ENCODE measurements at places on chromosomes 7 and 10.

DNA sequence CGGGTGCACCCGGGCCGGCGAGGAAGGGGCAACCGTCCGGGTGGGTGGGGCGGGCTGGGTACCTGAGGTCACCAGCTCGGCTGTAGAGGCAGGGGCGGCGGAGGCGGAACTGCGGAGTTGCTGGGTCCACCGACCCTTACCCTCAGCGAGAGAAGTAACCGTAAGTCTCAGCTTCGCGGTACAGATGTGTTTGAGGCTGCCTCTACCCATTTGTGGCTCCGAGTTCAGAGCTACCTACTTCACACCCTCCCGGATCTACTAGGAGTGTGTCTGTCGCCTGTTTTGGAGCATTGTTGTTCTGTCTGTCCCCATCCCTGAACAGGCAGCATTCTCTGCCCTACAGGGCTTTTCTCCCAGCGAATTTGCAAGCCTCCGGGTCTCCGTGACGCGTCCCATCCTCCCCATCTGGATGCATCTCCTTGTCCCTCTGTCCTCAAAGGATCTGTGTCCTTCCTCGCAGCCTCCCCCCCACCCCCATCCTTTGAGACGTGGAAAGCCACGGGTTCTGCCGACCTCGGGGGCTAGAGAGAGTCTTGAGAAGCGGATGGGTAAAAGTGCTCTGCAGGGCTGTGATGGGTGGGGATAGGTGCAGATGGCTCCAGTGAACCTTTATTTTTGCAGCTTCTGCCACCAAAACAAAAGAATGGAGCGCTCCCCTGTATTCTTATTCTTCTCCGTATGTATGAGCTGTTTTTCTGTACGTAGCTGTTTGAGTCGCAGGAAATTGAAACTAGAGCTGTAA is 757 bp downstream of the ANKIB1 start:
- peak; percentile 32 for DNase-seq

- DNase-seq, result no peak
Observed at GRCh38 chr7:85074-85882, 107.1 kb upstream of the FAM20C start.

DNA sequence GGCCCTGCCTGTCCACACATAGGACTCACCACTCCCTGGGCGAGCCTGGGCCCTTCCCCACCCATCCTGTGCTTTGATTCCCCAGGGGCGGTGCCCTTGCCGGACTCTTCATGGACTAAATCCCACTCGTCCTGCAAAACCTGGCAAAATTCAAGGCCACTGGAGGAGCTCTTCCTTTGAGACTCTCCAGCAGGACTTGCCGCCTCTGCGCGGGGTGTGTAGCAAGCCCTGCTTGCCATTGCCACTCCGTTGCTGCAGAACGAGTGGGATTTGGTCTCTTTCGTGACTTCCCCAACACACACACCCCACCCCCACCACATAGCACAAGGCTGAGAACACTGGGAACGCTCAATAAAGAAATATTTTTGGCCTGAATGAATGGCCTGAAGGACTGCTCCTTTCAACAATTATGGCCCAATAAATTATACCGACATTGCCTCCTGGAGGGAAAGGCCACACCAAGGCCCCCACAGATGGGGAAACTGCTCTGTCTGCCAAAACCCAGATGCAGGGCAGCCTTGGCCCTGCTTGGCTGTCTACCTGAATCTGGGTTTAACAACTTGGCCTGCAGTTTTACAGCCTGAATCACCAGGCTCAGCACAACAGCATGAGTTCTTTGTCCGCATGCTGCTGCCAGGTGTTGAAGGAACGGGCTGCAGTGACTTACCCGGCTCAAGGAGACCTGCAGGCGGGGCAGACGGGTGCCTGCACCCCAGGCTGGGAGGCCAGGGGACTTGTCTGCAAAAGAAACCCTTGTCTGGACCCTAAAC is 72.8 kb upstream of the KAT6B start:
- no peak for DNase-seq

DNA sequence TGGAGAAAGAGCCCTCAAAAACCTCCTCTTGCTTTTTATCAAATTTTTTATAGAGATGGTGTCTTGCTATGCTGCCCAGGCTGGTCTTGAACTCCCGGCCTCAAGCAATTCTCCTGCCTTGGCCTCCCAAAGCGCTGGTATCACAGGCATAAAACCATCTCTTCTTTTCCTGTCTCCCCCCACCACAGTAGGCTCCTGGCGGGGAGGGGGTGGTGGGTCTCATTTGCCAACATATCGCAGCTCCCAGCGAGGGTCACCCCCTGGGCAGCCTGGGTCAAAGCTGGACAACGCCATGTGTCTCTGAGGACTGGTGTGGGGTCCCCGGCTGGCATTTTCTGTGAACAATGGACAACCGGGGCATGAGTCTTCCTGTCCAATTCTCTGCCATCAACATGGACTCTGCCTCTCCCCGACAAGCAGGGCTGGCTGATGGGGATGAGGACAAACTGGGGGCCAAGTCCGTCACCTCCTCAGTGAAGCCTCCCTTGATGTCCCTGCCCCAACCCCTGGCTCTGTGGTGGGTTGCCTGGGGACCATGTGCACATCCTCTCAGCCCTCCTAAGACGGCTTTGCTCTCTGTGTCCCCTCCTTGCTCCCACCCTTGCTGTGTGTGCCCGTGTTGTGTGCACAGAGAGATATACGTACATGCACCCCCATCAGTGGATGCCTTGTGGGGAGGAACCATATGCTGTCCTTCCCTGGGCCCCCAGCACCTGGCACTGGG is 86.4 kb upstream of the GNA12 start:
- no peak for DNase-seq

DNA sequence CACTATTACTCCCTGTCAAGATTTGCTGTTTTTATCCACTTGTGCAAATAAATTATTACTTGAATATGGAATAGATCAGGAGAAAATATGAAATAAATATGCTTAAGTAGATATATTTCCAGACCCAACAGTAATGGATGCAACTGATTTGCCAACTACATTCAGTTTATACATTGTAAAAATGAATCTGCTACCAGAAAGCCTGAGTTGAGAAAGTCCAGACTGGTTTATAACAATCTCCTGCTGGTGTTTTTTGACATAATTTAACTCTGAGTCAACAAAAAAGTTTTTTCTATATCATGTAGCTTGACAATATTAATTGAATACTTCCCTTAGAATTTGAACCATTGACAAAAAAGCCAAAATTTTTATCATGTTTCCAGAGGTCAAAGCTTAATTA is 265.8 kb upstream of the SEMA3D start:
- DNase-seq, result no peak

GRCh38 chr10:70069346-70069745 is 16.7 kb downstream of the MACROH2A2 start:
- DNase-seq, result no peak

DNA sequence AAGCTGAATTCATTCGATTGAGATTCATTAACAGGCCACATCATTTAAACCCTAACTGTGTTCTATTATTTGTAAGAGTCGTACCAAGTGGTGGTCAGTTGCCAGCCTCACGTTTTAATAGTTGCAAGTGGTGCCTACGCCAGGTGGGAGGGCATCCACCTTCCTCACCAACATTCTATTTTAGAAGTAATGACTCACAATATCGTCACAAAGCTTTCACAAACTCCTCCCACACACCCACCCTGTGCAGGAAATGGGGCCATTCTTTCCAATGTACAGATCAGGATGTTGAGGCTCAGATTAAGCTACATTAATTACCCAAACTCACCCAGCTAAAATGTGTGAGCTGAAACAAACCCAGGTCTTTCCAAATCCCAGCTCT is 77.3 kb upstream of the SAMD8 start:
- DNase-seq, result no peak

DNA sequence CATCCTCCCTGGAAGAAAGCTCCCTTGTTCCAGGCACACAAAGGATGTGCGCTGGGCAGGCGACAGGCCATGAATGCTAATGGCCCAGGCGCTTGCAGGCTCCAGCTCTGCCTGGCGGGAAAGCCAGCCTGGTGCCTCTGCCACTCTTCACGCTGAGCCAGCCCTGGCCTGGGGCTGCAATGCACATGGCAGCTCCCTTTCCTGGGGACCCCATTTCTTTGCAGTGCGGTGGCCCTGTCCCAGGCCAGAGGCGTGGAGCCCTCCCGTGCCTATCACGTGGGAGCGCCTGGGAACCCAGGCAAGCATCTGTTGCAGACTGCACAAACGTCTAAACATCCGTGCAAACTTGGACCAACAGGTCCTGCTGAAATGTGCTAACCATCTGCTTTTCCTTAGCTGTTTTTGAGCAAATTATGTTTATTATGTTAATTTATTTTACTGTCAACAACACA is 152.1 kb upstream of the LYZL2 start:
- DNase-seq, result no peak

DNA sequence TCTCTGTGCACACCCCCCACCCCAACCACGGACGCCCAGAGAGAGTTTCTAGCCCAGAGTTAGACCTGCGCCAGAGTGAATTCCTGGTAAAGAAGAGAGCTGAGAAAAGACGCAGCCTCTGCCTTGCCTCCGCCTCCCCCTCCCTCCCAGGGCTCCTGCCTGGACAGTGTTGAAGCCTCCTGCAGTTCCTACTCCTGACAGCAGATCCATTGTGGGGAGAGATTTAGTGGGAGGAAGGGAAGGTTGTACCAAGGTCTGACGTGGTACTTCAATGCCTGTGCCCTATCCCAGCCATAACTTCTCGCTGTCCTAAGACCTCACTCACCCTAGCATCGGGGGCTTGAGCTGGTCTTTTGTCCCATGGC is 952 bp downstream of the SRRM3 start:
- no peak for DNase-seq

- no peak for DNase-seq
Observed at GRCh38 chr10:11448190-11448544, 163.3 kb downstream of the USP6NL start.

DNA sequence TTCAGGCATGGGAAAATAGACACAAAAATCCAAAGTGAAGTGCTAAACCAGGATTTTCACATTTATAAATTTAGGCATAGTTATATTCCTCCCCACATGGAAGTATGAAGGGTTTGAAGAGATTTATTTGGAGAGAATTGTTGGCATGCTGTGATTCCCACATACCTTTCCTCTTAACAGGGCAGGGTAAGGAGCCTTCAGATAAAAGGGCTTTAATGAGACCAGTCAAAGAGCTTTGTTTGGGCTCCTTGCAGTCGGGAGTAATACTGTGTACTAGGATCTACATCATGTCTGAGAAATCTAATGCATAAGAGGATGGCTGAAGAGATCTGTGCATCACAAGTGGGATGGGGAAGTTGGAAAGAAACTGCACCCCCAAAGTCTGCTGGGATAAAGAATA is 140.8 kb upstream of the PTN start:
- no peak for DNase-seq

- DNase-seq, result peak; percentile 44
Observed at GRCh38 chr7:92988051-92988450, 129.7 kb downstream of the SAMD9 start.

GRCh38 chr7:30027740-30028215 is 434 bp upstream of the PLEKHA8 start:
- DNase-seq, result no peak

GRCh38 chr7:150335108-150335773 is 6.2 kb downstream of the RARRES2 start:
- no peak for DNase-seq

DNA sequence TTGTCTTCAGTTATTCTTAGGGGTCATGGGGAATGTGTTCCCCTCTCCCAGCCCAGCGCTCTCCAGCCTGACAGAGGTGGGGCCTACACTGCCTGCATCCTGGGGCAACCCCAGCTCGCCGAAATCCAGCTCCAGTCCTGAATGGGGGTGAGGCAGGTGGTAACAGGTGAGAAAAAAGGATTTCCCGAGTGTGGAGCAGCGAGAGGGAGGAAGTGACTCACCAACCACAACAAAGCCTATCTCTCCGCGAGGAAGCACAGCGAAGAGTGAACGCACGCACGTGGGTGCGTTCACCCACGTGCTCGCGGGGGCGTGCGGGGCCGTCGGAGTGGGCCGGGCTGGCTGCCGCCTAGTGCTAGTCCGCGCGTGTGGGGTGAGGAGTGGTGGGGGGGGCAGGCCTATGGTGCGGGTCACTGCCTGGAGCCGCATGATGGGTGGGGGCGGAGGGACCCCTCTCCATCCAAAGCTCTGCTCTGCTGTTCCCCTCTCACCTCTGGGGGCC is 855 bp upstream of the PALD1 start:
- DNase-seq, result peak; percentile 27

- DNase-seq, result no peak
Observed at GRCh38 chr10:102832248-102832647, 5.0 kb downstream of the CYP17A1 start.

GRCh38 chr7:77409739-77410547 is 6.2 kb downstream of the GSAP start:
- DNase-seq, result no peak

- no peak for DNase-seq
Observed at GRCh38 chr7:130065500-130066152, 4.7 kb upstream of the KLHDC10 start.

- no peak for DNase-seq
Observed at GRCh38 chr10:18710201-18710653, 51.0 kb downstream of the ARL5B start.

- DNase-seq, result peak; percentile 3
Observed at GRCh38 chr10:47152861-47153349, 147.1 kb upstream of the GDF10 start.

DNA sequence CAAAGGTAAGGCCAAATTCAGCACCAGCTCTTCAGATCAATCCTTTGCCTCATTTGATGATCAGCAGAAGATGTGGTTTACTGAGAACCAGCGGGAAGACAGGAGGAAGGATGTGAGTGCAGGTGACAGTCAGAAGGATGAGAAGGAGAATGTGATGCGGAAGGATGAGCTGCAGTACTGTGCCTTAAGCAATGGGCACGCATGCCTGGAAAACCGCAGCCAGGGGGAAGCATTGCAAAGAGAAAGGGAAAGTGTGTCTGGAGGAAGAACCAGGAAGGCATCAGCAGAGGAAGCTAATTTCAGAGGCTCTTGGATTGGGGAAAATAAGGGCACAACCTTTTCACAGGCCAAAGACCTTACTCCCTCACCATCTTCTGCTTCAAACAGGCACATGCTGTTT is 25.7 kb downstream of the C10orf71 start:
- DNase-seq, result peak; percentile 6

GRCh38 chr7:1511444-1512422 is 7.5 kb upstream of the INTS1 start:
- DNase-seq, result no peak

DNA sequence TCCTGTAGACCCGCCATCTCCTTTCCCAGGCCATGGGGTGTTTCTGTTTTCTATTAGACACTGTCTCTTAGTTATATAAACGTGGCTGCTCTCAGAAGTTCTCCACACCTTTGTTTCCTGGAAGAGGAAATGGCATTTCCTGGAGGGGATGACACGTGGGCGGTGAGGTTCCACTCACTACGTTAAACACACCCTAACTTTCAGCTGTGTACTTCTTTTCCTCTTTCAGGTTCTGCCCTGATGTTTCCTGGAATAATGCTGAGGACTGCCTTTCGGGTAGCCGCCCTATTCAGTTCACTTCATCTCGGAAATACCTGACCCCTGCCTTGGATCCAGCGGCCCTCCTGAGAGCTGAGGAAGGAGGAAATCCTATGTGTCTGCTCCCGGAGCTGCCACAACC is 3.4 kb upstream of the PRKCQ start:
- DNase-seq, result peak; percentile 56

DNA sequence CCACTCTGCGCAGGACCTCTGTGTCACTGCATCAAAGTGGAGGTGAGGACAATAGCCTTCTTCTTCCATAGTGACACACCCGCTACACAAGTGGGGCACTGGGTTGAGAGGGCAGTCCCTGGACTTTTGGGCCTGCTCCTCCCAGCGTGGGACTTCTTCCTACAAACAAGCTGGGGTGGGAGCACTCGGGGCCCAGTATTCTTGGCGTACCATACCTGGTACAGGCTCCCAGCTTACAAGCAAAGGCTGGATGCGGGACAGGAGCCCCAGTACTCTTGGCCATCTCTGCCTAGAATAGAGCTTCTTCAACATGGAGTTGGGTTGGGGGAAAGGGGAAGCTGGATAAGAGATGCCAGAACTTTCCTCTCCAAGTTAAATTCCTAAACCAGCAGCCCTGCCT is 426.8 kb upstream of the FOXK1 start:
- no peak for DNase-seq

GRCh38 chr10:13234172-13234571 is at the start of gene UCMA:
Gene UCMA, minus strand, starts transcription at chr10:13234374. Its CDS starts 116 bp downstream, at chr10:13234258.
- DNase-seq, result no peak
